H7 (cell line): ENCODE measurements at places on chromosomes 5 and 9. TPM values are rescaled to one million over a fixed set of nuclear protein-coding genes. Genes with fewer than 3 reads are reported as not detected.

DNA sequence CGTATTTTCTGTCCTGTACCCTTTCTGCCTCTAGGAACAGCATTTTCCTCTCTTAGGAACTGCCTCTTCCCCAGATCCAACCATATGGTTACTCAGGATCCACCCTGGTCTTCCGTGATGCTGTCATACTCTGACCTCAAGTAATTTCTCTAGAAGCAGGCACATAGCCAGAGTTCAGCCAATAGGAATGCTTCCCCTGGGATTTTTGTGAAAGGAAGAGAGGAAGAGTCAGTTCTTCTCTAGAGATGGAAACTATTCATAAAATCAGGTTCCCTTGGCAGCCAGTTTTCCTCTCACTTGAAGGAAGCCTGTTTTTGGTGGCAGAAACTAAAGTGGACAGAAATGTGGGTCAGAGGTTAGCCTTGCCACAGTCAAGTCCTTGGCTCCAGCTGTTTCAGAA, 400.1 kb upstream of the PCSK5 start:
- DNase-seq, result no peak

DNA sequence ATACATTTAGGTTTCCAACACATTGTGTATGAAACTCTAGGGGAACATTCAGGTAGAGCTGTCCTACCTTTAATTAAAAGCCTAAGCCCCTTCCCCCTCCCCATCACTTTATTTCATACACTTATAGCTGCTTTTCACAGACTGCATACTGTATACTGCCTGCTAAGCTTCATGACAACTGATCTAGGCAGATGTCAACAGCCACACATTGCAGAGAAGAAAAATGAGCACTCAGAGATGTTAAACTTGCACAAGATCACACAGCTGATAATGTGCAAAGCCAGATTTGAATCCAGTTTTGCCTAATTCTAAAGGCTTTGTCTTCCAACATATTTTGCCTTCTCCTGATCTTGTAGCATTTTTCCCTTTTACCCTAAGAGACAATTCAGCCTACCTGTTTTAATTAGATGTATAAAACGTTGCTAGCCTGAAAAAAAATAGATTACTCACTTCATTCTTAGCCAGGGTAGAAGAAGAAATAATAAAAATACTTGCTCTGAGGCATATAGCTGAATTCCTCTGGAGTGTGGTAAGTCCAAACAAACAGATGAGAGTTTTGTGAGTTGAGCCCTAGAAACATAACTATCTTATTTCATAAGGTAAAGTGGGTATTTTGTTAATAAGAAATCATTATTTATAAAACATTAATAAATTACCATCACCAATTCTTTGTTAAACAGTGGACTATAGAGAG, 56.9 kb upstream of the CAST start:
- DNase-seq, result no peak

SLC6A7 gene
- total RNA-seq, result not detected in 2 replicates

- DNase-seq, result no peak
Measured at GRCh38 chr9:81772144-81772543, 82.8 kb upstream of the TLE1 start.

DDX4 gene
- total RNA-seq, result not detected in 2 replicates

- no peak for DNase-seq
Measured at GRCh38 chr9:131645078-131645776, 94.6 kb downstream of the RAPGEF1 start.

DNA sequence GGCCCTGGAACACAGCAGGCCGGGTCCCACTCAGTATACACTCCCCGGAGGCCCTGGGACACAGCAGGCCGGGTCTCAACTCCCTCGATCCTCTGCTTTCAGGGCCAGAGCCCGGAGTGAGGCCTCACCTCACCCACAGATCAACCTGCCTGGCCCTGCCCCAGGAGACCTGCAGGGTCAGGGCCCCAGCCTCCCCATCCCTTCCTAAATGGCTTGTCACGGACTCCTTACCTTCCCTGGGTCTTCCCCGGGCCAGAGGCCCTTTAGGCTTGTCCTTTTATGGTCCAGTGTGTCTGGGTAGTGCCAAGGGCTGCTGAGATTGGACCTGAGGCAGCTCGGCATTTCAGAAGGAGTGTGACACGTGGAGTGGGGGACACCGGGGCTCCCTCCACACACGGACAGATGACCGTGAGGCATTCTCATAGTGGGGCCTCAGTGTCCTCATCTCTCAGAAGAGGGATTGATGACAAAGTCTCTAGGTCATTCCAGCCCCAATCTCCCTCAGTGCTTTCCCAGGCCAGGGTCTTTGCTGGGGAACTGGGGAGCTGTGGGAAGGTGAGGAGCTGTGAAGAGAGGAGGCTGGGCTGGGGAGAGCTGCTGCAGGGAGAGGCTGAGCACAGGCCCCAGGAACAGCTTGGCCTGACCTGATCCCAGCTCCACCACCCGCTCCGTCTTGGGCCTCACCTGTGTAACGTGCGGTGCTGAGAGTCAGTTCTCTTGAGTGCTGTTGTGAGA, 18.0 kb upstream of the PLEKHG4B start:
- DNase-seq, result peak; percentile 56

GRCh38 chr5:174745590-174746103, 21.3 kb downstream of the MSX2 start:
- DNase-seq, result no peak

GRCh38 chr9:134170532-134171315, 6.4 kb upstream of the RNU6ATAC start:
- no peak for DNase-seq

GRCh38 chr9:116990592-116990991, 303.5 kb downstream of the TRIM32 start:
- DNase-seq, result no peak

DNA sequence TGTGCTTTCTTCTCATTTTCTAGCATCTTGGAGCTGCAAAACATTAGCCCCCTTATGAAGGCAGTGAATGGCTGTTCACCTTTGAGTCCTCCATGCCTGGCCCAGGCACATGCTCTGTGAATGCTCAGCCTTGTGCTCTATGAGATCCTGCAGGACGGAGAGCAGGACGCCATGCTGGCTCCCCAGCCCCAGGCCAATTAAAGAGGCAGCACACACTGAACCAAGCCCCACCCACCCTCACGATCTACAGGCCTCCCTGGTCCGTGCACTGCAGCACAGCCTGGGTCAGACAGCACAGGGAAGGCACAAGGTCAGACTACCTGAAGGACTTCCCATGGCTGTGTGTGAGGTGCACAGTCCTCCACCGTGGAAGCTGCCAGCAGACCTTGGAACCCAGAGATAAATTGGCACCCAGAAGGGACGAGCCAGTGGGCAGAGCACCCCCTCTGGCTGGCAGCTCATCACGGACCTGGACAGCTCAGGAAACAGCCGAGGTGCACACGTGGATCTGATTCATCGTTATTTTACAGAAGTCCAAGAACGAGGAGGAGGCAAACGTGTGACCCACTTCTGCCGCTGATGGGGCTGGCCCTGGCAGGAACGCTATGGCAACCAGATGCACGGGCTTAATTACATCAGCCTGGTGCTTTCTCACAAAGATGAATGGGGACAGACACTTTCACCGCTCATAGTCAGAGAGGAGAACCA, 59.5 kb downstream of the OLFM1 start:
- DNase-seq, result no peak

- DNase-seq, result no peak
Measured at GRCh38 chr5:35143841-35144240, 86.4 kb downstream of the PRLR start.

DNA sequence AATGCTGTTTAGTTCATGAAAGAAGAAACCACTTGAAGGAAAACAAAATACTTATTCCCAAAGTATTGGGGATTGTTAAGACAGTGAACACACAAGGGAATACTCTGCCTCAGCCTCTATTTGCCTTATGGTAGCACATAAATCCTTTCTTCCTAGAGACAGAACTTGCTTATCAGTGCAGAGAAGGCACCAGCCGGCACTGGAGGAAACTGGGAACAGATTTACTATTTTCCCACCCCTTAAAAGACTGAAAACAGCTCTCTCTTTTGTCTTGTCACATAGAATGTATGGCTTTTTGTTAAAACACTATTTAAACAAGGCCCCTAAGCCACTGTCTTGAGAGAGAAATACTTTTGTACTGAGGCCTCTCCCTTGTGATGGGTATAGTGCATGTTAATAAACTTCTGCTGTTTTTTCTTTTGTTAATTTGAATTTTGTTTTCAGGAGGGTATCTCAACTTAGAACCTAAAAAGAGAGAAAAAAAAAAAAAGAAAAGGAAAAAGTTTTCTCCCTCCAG, 40.7 kb upstream of the EDIL3 start:
- DNase-seq, result no peak

DNA sequence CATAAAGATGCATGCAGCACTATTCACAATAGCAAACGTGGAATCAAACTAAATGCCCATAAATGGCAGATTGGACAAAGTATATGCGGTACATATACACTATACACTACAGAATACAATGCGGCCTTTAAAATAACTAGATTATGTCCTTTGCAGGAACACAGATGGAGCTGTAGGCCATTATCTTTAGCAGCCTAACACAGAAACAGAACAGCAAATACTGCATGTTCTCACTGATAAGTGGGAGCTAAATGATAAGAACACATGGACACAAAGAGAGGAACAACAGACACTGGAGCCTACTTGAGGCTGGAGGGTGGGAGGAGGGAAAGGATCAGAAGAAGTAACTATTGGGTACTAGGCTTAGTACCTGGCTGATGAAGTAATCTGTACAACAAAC, 758.2 kb downstream of the TLE1 start:
- no peak for DNase-seq

DNA sequence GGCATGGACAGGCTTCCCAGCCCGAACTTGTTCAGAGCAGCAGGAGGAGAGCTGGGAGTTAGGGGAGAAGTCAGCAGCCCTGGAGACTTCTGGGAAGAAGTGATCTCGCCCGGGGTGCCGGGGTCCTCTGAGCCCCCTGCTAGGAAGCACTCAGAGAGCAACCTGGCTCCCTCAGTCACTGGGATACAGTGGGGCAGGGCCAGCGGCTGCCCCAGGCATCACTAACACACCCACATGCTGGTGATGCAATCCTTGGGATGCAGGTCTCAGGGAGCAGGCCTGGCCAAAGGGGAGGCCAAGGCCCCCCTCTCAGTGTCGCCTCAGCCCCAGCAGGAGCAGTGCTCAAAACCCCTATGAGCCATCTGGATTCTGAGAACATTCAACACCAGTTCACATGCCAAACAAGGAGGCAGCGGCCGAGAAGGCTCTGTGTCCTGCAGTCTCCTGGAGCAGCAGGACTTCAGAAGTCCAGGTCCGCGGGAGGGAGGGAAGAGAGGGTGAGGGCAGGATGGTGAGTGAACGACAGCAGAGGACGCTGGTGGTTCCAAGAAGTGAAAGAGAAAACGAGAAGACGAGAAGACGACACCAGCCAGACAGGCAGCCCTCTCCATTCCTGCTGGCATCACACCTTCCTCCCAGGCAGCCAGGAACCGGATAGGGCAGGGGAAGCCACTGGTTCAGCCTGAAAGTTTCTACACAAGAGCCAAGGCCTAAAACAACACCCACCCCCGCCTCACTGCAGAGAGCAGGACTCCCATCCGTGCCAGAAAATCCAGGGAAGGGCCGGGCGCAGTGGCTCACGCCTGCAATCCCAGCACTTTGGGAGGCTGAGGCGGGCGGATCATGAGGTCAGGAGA, 2.3 kb downstream of the PNPLA7 start:
- no peak for DNase-seq

DNA sequence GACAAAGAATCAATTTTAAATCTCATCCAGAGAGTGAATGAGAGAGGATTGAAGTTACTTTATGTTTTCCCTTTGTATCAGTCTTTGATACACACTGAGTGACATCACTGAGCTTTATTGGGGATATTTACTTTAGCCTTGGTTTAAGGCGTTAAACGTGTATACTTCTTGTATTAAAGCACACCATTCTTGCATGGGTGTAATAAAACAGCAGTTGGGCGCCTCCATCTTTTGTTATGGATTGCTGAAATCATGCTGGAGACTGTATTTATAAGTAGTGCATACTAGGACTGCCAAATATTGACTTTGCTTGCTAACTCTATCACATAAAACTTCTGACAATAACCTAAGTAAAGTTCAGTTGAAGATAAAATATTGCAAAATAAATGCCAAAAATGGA, 1755.8 kb upstream of the WWC1 start:
- no peak for DNase-seq

GRCh38 chr5:123454259-123454911, 31.2 kb upstream of the CEP120 start:
- DNase-seq, result no peak

DNA sequence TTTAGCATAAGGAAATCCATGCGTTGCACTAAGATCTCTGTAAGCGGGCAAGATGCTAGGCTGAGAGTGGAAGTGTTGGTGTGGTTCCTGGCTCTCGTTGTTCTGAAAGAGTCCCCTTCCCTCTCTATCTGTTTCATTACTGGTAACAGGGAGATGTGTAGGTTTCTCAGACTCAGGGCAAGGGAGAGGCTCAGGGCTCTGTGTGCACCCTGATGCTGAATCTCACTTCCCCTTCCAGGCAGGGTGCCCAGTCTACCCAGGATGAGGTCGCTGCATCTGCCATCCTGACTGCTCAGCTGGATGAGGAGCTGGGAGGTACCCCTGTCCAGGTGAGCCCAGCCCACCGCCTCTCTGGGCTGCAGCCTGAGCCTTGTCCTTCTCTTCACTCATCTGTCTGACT, 45.7 kb downstream of the STOM start:
- no peak for DNase-seq

GRCh38 chr5:55392669-55393068, 84.9 kb downstream of the MTREX start:
- DNase-seq, result no peak

GRCh38 chr5:151886546-151887275, 37.9 kb downstream of the GLRA1 start:
- no peak for DNase-seq

- DNase-seq, result no peak
Measured at GRCh38 chr9:36110434-36110833, 26.1 kb upstream of the GLIPR2 start.

GRCh38 chr5:146039420-146039819, 66.0 kb downstream of the PLAC8L1 start:
- no peak for DNase-seq
